ENCODE measurements at places on chromosomes 6 and 20.
A peak's percentile ranks its signal among the peaks of the same experiment; 100 is the strongest.

- DNase-seq = no peak
These were observed 145.4 kb downstream of the TTLL2 start for GRCh38 chr6:167470101-167470835.

DNA sequence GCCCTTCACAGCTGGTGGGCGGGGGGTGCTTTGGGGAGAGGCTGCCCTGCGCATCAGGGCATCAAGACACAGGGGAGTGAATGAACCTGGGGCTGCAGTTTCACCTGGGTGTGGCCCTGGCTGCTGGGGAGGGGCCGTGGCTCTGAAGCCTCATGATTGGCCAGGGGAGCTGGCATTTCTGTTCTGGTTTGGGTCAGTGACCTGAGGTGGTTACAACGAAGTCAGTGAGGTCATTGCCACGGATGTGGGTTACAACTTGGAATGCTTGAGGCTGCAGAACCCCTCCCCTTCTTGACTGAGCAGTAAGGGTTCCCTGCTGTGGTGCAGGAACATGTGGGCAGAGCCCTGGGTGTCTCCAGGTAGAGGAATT lies 3.0 kb downstream of the TCEA2 start:
- peak; percentile 63 for DNase-seq

DNA sequence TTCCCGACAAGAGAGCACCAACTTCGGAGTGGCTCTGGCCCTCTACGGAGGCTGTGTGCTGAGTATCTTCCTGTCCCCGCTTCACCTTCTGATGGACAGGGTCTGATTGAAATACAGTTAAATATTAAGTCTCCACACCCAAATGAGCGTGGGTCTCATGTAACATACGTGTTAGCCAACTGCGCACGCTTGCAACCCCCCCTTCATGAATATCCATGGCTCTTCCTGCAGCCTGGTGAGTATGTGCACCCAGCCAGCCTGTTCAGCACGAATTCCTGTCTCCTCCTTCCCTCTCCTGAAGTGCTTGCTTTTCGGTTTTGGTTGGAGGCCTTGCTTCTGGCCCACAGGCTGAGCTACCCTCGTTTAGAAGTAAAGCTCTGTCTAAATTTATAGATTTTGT lies 102.9 kb upstream of the FRMD1 start:
- DNase-seq = no peak

GRCh38 chr6:40307712-40308111 lies 279.5 kb downstream of the LRFN2 start:
- DNase-seq = no peak

- peak; percentile 70 for DNase-seq
These were observed 4.6 kb upstream of the SOX18 start for GRCh38 chr20:64053841-64054661.

DNA sequence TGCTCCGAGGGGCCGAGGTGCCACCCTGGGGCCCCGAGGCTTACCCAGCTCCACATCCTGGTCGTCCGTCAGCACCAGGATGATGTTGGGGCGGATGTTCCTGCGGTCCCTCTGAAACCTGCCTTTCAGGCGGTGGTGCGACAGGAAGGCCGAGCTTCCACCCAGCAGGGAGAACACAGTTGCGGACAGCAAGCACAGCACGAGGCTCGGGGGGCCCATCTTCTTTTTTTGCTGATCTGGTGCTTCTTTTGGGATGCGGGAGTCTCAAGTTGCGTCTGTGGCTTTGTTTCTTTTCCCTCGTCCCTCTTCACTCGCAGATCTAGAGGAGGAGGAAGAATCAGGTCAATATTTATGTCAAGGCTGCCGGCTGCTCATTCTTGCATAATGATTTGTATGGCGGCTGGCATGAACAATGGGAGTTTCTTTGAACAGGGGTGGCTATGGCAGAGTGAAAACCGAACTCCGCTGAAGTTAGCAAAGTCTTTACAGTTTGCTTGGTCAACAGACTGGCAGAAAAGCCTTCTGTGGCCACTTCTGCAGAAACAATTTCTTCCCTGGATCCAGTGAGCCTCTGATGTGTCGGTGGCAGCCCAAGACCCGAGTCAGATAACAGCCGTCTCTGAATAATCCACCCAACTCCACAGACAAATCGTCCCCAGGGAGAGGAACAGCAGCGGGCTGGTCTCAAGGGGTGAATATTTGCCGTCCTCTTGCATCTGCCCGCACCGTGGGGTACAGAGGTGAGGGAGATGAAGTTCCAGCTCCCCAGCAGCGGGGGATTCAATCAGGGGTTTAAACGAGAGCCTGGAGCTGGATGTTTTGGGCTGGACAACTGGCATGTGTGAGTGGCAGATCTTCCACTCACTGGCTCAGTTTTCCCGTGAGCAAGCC lies 27.9 kb downstream of the SULF2 start:
- no peak for DNase-seq

- no peak for DNase-seq
These were observed 154.6 kb downstream of the KCNQ5 start for GRCh38 chr6:72776456-72776855.

DNA sequence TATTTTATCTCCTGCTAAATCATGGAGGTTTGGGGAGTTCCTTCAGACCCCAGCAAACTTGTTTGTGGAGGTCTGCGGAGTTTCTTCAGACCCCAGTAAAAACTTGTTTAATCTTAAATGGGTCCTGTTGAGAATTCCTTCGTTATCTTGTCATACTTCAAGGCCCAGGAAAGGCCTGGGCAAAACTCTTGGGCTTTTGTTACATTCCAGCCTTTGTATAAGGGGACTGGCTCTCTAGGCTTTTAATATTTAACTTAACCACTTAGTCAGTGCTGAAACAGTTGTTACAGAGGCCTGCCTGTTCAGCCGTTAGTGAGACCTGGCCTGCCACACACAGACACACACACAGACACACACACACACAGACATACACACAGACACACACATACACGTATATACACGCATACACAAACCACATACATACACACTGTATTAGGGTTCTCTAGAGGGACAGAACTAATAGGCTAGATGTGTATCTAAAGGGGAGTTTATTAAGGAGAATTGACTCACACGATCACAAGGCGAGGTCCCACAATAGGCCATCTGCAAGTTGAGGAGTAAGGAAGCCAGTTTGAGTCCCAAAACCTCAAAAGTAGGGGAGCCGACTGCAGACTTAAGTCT lies 21.3 kb upstream of the CST3 start:
- no peak for DNase-seq

DNA sequence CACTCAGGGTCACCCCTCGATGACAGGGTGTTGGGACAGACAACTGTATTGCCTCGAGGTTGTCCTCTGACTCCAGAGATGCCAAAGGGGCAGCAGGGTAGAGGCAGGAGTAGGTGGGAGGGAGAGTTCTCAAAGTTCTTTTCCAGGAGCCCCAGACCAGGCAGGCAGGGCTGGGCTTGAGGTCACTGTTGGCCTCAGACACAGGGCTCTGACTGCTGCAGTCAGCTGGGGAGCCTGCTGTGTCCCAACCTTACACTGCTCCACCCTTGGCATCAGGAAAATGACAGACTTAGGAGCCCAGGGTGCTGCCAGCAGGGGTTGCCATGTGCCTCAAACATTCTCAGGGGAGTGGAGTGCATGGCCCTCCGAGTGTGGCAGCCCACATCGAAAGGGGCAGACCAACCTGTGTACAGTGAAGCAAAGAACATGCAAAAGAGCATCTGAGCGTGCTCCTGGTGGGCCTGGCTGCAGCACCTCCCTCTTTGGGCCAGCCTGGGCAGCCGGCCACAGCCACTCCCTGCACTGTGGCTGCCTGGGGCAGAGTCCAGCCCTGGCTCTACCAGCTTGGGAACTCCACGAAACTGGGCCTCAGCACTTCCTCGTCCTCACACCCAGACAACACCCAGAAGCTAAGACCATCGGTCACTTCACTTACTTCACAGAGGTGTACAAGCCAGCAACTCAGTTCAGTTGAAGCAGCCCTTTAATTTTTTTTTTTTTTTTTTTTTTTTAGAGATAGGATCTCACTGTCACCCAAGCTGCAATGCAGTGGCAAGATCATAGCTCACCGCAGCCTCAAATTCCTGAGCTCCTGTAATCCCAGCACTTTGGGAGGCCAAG lies 24.0 kb downstream of the C6orf132 start:
- DNase-seq = no peak

- no peak for DNase-seq
These were observed 29.1 kb upstream of the ECI2 start for GRCh38 chr6:4164456-4164855.

DNA sequence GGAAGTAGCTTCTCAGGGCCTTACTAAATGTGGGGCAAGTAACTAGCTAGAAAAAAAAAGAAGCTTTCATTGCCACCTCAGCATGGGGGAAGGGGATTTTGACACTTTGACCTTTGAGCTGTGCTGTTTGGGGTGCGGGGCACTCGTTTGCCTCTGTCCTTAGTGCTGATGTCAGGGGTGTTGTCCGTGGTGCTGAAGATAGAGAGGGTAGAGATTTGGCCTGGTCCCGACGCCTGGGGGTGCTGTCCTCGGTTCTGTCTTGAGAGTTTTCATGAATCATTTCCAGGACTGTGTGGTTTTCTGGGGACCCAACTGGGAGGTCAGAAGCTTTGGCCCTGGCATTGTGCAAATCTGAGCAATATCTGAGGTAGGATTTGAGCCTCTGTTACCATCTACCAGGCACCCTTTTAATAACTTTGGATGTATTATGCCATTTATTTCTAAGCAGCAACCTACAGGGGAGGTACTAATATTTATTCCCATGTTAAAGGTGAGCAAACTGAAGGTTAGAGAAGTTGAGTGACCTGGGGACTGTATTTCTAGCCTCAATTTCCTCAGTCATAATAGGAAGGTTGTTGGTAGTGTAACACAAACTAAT lies 78.0 kb downstream of the DLGAP4 start:
- peak; percentile 85 for DNase-seq

GRCh38 chr6:68677058-68677457 lies 42.0 kb downstream of the ADGRB3 start:
- DNase-seq = no peak

GRCh38 chr20:20814685-20815084 lies 102.2 kb upstream of the RALGAPA2 start:
- no peak for DNase-seq

GRCh38 chr6:925656-926213 lies 232.8 kb upstream of the EXOC2 start:
- DNase-seq = no peak

- DNase-seq = no peak
These were observed 736.8 kb downstream of the RFPL4B start for GRCh38 chr6:113083947-113084346.

GRCh38 chr6:105066836-105067235 lies 109.9 kb downstream of the LIN28B start:
- DNase-seq = no peak

DNA sequence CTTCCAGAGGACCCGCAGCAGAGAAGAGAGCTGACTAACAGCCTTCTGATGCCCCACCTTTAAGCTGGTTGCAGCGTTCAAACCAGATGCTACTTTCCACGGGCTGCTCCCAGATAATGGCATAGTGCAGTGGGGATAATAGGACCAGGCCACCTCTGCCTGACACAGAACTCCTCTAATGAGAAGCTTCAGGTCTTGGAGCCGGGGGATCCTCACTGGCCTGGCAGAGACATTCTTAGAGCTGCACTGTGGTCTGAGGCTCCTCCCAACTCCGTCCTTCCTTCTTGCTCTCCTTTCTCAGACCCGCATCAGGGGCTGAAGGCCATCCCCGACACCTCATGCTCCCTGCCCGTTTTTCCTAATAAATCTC lies 206.6 kb upstream of the MARCKS start:
- no peak for DNase-seq

DNA sequence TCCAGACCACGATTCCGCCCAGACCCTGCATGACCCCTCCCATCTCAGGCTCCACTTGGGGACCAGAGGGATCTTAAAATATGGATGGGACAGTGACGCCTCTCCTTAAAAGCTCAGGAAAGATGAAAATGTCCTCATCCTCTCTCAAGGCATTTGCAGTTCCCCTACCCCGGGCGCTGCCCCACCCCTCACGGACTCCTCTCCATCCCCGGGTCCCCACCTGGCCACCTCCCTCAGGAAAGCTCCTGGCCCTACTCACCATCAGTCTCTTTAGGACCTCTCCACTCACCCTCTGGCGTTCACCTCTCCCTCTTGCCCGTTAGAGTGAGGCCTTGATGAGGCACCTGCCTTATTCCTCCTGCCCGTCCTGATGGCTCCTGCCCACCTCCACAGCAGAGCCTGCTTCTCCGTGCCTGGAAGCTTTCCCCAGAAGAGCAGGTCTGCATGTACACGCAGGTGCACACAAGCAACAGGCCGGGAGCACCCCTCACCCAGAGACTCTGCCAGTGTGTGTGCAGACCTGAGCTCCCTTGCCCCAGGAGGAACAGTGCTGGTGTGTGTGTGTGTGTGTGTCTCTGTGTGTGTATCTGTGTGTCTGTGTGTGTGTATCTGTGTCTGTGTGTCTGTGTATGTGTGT lies 105.6 kb upstream of the NXT1 start:
- DNase-seq = no peak

- DNase-seq = no peak
These were observed 51.5 kb downstream of the PTPRT start for GRCh38 chr20:43138061-43138770.

DNA sequence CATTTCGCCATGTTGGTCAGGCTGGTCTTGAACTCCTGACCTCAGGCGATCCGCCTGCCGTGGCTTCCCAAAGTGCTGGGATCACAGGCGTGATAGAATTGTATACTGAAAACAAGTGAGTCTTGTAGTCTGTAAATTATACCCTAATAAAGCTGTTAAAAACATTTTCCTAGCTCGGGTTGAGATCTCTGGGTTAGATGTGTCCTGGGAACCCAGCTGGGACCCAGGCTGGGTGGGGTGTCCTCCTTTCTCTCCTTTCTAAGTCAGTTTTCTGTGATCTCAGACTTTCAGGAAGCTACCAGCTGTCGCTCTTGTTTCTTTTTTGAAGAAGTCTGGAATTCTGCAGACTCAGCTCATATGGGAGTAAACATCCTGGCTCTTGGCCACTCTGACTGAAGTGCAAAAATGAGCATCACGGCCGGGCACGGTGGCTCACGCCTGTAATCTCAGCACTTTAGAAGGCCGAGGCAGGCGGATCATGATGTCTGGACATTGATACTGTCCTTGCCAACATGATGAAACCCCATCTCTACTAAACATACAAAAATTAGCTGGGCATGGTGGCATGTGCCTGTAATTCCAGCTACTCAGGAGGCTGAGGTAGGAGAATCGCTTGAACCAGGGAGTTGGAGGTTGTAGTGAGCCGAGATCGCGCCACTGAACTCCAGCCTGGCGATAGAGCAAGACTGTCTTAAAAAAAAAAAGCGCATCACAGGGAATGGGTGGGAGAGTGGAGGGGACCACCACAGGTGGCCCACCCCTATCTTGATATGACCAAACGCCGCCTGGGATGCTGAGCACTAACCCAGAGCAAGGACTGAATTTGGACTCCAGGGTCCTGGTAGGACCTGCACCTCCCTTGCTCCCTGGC lies 9.9 kb upstream of the PCIF1 start:
- no peak for DNase-seq

DNA sequence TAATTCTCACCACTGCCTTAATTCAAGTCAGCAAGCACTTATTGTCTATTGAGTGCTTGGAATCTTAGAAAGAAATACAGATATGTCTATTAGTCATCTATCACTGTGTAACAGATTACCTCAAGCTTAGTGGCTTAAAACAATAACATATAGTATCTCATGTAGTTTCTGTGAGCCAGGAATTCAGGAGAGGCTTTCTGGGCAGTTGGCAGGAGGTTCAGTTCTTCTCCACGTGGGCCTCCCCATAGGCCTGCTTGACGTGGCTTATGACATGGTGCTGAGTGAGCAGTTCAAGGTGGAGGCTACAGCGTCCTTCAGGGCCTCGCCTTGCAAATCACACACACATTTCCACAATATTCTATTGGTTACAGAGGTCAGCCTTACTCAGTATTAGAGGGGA lies 69.7 kb downstream of the DTD1 start:
- DNase-seq = no peak

GRCh38 chr6:71259888-71260604 lies 28.6 kb upstream of the OGFRL1 start:
- no peak for DNase-seq

GRCh38 chr6:156883497-156884252 lies 106.5 kb downstream of the ARID1B start:
- DNase-seq = no peak
